ENCODE measurements at places on chromosomes 2 and 18.

DNA sequence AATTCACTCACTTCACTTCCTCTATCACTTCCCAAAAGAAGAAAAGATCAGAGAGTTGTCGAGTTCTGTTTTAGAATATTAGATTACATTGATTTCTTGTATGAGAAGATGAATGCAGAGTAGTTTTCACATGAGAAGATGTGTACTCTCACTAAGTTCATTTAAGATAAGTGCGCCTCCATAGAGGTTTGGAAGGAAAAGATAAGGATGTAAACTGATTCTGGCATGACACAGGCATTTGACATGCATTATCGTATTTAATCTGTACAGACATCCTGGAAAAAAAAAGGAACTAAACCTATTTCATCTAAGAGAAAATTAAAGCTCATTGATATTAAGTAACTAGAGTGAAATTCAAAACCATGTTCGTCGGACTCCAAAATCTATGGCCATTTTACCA lies 152.2 kb upstream of the CRIM1 start:
- DNase-seq: no peak

GRCh38 chr2:199940373-199940772 lies 14.9 kb downstream of the TYW5 start:
- no peak for DNase-seq

DNA sequence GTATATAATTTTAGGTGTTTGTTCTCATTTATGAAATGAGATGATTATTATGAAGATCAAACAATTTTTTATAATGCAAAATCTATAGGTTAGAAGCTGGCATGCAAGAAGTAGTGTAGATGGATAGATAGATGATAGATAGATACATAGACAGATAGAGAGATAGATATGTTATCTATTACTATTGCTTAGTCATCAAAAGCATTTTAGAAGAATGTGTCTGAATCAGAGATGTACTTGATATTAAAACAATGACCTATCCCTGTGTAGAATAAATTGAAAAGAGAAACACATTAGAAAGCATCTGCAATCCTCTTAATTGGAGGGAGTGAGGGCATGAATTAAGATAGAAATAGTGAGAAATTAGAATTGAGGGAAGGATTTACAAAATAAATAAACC lies 436.2 kb upstream of the NXPH2 start:
- DNase-seq: no peak

DNA sequence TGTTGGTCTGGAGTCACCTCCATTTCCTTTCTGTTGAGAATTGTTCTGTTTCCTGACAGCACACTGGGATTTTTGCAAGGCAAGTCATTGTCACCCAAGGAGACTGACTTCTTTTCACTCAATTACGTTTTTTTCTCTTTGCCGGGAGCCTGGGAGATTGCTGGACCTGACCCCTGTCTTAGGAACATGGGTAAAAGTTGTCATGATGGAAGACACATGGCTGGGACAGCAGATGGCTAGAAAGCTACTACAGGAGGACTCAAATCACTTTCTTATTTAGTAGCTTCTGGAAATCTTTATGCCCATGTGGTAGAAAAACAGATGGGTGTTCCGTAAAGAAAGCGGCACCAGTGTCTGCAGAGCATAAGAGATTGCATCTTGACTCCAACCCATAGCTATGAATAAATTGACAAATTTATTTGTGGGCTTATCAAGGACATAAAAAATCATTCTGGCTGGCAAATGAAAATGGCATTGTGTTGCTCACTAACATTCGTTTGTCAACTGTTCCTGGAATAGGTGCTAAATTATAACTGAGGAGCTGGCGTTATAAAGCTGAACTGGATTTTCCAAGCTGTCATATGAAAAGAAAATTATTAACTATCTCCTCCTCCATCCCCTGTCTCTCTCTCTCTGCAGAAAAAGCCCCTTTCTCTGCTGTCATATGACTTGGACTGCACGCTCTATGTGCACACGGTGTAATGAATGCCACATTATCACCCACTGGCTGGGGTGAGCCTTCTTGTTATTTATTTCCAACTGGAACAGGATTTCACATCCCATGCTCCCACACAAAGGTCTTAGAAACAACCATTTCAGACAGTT lies 159.8 kb downstream of the SH3RF3 start:
- DNase-seq: no peak

DNA sequence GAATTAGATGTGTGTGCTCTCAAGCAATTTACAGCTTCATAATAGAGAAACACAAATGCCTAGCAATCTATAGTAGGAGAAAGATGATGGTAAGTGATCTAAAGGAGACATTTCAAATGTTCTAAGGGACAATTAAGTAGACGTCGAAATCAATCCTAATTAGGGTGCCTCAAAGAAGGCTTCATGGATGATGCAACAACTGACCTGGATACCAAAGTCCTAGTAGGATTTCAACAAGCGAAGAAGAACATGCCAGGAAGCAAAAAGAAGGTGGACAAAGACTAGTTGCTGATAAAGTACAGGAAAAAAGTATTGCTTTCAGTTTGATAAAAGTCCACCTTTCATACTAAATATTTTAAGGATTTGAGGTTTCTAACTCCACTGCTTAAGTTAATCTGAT lies 12.5 kb downstream of the FIGN start:
- no peak for DNase-seq

- DNase-seq: no peak
These were observed 287.9 kb upstream of the EPAS1 start for GRCh38 chr2:46009315-46009714.
